ELF-1 (cell line): ENCODE measurements at places on chromosomes 3 and 15.

GRCh38 chr15:28167042-28167441 lies 67.9 kb upstream of the OCA2 start:
- DNase-seq, result no peak

DNA sequence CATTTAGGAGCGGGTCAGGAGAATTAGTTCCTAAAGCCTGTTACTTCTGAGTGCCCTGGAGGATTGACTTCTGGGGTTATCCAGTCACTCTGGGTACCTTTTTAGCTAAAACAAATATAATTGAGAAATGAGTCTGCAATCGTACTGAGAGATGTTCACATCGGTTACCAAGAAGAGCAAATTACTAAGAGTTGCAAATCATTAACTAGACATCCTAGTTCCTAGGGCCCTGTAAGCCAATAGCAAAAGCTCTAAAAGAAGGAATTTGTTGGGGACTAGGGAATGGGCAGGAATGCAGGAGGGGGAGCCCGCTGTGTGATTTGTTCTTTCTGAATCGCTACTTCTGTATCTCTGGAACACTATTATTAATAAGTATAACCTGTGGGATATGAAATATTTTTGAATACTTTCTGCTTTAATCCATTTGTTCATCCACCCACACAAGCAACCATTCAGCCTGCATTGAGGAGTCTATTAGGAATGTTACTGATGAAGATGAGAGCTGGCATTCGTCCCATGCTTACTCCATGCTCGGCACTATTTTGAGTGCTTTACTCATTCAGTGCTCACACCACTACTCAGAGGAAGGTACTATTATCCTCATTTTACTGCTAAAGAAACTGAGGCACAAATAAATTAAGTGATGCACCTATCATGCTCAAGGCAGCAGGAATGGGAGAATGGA lies 31.5 kb upstream of the KY start:
- no peak for DNase-seq

DNA sequence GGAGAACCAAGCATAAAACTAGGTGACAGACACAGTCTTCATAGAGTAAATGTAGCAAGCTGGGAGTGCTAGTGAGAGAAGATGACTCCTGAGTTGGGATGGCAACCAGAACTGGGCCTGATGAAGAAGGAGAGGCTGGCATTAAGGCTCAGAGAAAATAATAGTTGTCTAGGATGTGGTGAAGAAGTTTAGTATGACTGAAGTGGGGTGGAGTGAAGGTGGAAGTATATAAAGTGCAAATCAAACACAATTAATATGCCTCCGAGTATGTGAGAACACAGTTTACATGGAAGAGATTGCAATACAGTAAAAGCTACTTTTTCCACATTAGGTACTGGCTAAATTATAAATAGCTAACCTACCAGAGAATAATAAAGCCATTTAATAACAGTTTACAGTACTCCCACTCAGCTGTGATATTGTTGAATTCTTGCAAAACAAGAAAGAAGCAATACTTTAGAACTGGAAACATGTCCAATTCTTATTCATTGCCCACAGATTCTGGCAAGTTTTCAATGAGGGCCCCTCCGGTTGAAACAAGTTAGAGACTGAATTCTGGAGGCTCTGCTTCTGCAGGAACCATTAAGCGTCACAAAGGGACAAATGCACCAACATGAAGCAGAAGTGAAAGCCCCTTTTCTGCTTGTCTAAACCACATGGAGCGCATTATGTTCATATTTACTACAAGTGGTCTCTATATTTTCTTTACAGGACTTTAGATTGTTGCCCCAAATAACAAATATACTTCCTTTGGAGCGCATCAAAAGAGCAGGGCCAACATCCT lies 243.7 kb downstream of the SLC9A9 start:
- no peak for DNase-seq

DNA sequence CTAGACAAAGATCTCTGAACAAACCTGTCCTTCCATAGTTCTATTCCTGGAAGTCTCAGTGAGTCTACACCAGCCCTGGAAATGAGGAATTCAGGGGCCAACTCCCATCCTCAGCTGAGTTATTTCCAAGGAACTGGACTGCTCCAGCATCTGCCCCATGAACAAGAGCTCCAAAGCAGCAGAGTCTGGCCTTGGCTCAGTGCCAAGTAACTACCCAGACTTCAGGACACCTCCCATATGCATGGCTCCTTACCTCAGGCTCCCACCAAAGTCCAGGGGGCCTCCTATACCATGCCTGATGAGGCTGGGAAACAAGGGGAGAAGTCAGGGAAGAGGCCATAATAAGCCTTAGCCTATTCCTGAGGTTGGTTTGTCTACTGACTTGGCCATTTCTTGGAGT lies 45.0 kb downstream of the FAIM start:
- DNase-seq, result no peak

- DNase-seq, result peak; percentile 4
Observed at GRCh38 chr3:152574461-152575079, 260.4 kb upstream of the P2RY1 start.

GRCh38 chr3:172844428-172844827 lies 93.9 kb downstream of the ECT2 start:
- no peak for DNase-seq

- DNase-seq, result no peak
Observed at GRCh38 chr3:94117729-94118128, 54.9 kb downstream of the NSUN3 start.

DNA sequence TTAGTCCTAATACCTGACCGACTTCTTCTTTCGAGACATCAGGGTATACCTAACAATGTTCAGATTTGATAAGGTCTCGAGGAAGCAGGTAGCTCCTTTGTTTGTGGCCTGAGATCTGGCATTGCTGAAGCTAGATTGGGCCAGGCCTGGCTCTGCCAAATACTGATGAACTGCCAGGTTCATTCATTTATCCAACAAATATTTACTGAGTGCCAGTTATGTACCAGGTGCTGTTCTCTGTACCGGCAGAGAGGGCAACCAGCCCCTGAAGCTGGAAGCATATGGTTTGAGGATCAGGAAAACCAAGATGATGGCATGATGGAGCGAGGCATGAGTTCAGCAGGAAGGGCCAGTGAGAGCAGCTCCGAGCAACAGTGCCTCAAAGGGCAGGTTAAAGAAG lies 196.2 kb upstream of the NSMCE3 start:
- no peak for DNase-seq

DNA sequence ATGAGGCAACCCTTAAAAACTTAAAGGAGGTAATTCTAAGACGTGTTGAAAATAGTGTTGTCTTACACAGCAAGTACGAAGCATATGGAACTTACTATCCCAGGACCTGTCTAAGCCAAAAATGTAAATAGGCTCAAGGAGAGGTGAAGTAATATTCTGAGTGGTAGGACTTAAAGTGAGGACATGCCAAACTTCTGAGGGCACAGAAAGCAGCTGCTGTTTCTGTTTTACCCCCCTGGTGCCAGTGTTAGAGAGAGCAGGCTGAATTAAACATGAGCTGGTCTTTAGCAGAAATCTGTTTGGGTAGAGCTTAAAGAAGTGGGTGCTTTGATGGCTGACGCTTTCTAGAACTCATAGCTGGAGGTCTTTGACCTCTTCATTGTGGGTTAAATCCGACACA lies 149.7 kb upstream of the NPHP3 start:
- no peak for DNase-seq

DNA sequence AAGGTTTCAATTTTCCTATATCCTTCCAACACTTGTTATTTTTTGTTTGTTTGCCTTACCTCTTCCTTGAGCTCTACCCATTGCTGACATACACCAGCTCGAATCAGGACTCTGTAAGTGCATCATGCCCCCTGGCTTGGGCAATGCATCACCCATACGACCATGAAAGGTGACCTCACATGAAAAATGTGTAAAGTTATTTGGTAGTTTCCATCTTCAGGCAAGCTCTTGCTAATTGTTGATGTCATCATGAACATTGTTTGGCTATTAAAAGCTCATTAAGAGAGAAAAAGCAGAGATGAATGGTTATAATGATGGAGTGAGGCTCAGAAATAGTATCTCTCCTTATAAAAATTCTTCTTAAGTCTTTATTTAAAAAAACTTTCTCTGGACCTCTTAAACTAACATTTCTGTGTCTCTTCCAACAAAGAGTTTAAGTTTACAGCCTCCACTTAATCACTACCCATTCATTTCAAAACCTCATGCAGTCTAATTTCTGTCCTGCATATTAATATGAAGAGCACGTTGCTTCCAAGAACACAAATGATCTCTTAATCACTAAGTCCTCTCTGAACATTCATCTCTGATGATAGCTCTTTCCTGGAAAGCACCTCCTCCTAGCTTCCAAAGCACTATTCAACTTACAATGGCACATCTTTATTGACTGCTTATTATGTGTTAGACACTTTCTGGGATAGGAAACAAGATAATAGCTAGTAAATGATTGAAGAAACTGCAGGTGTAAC lies 236.3 kb downstream of the NFKBIZ start:
- DNase-seq, result no peak

GRCh38 chr3:192122832-192123594 lies 604.3 kb downstream of the FGF12 start:
- no peak for DNase-seq

- DNase-seq, result no peak
Observed at GRCh38 chr15:27454281-27455075, 483.5 kb downstream of the GABRG3 start.

DNA sequence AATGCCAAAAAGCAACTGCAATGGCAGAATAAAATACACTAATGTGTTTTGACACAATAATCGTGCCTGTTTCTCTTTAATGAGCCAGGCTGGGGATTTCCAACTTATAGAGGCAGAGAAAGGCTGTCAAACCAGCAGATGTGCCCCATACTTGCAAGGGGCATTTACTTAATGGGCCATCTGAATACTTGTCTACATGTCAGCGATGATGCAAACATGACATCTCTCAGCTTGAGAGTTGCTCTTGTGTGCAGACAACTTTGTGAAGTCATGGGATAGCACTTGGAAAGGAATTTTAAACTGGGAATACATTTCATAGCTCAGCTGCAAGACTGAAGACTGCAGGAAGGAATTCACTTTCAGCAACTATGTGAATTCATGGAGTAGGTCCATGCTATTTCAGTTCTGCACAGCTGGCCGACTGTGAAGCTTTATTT lies 127.4 kb upstream of the ADAMTS9 start:
- DNase-seq, result no peak

DNA sequence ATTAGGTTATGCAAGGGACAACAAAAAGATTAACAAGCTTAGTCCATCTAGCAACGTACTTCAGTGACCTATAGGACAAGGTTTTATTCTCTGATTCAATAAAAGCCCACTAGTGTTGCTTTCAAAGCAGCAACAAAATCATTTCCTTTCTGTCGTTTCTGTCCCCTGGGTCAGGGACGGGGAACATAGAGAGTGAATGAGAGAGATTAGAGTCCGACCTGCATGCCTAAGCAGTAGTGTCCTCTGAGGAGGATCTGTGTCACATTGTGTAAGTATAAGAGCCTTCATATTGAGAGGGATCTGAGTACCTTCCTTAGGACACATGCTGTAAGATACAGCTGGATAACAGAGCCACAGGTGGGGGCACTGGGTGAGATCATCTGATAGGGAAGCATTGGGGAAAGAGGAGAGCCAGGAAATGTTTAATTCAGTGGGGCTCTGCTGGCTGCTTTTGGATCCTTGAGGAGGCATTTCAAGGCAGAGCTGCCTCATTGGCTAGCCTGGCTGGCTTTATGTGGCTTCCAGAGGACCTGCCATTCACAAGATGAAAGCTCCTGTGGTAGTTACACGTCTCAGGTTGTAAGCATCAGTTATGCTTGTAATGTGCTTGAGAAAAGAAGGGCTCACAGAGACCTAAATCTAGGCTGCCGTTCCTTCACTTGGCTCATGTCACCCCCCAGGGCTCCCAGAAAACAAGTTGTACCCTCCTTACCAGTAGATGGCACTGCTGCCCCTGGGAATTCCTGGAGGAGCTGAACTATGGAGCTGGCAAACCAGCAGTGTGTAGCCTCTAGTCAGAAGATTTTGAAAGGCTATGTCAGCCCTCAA lies 2.7 kb downstream of the TMEM108 start:
- DNase-seq, result peak; percentile 83

GRCh38 chr3:56339244-56339643 lies 129.0 kb downstream of the ERC2 start:
- DNase-seq, result no peak

DNA sequence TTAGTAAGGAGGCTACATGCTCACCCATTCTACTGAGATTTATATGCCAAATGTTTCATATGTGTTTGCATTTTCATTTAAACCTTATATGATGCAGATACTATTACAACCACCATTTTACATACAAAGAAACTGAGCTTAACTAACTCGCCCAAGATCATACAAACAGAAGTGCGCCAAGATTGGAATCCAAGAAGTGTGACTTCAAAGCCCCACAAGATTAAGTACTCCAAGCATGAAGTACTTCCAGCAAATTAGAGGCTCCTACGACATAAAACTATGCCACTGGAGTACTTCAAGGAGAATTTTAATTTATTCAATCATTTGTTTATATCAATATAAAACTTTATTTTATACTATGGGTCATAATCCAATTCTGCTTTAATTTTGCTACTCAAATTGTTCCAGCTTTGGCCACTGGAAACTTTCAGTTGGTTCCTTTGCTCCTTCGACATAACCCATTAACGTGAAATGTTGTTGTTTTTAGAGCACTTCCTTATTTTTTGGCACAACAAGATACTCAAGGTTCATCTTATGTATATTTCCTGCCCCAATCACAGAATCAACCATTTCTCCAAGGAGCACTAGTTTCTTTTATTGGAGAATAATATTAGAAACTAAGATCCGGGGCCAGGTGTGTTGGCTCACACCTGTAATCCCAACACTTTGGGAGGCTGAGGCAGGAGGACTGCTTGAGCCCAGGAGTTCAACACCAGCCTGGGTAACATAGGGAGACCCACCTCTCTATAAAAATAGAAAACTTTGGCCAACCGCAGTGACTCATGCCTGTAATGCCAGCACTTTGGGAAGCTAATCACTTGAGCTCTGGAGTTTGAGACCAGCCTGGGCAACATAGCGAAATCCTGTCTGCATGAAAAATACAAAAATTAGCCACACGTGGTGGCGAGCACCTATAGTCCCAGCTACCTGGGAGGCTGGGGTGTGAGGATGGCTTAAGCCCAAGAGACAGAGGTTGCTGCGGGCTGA lies 10.4 kb downstream of the INO80 start:
- no peak for DNase-seq
